ENCODE measurements at places on chromosomes 1 and 21.

DNA sequence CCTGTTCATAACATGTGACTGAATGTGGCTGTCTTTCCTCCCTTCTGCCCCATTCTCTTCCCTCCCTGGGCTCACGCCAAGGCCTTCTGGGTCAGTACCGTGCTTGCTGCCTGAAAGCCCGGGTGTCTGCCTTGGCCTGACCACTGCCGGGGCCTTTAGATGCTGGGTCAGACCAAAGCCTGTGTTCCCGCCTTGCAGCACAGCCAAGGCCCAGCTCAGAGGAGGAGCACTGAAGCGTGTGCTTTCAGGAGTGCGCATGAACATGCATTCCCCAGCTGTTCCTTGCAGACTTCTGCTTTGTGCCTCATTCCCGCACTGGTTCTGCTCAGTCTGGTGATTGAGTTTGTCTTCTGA is 27.0 kb upstream of the SARS1 start:
- DNase-seq, result no peak

DNA sequence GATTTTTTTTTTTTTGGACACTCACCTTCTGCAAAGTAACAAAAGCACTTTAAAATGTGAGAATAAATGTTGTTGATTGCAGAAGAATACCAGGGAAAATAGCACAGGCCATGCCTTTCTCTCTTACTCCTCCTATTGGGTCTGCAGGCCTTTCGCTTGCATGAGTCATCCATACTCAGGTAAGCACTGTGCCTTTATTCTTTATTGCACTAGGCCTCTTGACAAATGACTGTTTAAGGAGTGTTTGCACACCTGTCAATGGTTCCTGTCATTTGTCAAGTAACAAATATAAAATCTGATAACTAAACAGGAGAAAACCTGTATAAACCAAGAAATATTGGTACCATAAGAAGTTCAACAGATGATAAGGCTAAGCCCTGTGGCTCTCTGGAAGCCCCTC is 106.5 kb downstream of the RGS7 start:
- no peak for DNase-seq

DNA sequence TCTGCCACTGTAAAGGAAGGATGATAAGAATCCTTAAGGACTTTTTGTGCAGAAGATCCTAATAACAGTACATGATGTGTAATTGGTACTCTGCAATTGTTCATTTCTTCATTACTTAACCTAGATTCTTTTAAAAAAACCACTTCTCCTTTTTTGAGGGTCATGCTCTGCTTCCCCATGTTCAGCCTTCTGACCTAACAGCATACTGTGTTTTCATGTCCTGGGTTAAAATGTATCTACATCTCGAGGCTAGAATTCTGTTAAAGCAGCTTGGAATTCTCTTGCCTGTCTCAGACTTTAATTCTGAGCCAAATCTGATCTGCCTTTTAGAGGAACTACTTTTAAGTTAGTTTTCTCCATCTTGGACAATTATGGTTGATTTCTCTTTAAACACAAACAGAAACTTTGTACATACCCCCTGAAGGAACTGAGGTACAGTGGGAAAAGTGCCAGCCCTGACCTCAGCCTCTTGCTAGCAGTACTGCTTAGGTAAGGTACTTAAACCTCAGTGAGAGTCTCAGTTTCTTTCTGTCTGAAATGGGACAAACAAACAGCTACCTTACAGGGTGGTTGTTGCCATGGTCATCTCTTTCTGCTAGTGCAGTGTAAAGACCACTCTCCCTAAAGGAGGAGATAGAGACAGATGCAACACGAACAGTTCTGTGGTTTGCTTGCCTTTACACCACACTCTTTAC is 103.2 kb upstream of the DYNLT5 start:
- no peak for DNase-seq

- DNase-seq, result peak; percentile 63
These were observed 28.4 kb downstream of the TRIM11 start for GRCh38 chr1:228378090-228378872.

DNA sequence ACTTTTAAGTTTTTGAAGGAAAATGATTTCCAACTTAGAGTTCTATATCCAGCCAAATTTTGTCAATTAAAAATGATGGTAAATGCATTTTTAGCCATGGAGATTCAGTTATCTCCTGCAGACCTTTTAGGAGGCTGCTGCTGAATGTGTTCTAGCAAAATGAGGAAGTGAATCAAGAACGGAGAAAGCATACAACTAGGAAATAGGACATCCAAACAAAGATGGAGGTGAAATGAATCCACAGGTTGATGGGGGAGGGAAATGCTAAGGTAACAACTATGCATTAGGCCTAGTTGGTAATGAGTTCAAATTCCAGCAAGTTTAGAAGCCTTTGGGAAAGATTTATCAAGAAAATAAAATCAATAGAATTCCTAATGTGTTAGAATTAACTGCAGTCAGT is 80.5 kb downstream of the FNBP1L start:
- no peak for DNase-seq

DNA sequence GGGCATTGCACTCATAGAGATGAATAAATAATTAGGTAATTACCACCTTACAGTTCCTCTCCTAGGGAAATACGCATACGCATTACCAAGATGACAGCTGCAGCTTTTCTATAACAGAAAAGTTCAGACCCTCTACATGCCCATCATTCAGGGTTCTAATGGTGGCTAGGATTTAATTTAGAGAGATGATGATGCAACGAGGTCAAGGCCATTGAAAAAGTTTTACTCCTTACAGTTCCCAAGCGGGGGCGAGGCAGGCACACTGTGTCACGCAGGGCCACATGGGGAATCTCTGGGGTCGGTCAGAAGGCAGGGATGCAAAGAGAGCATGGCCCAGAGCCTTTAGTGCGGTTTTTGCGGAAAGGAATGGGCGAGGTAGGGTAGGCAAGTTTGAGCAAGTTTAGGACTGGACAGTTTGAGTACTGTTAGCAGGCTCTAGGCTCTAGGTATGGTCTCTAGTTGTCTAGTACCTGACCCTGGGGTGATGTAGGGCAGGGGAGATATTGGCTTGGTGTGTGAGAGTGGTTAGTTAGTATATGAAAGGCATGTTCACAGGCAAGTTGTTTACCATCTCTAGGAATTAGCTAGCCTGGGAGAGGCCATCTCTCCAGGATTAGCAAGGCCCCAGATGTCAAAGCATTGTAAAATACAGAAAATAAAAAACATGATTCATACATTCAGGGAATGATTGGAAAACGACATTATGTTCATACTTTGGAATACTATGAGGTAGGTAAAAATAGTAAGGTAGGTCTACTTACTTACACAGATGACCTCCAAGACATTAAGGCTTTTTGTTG is 29.6 kb upstream of the ID3 start:
- no peak for DNase-seq

GRCh38 chr1:23202263-23202749 is 15.0 kb downstream of the HTR1D start:
- no peak for DNase-seq

DNA sequence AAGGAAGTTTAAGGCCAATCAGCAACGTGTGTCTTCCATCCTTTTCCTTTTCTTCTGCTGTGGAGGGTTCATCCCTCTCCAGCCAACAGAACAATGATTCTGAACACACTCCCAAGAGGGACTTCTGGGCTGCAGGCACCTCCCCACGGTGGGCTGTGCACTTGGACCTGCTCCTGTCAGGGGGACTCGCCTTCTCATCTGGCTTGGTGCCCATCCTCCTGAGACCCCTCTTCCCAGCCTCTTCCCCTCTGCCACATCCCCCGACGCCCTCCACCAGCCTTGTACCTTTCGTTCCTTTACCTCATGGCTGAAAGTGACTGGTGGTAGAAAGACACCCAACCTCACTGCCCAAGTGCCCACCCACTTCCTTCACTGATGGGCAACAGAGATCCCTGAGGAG is 26.0 kb upstream of the SLAMF9 start:
- DNase-seq, result no peak

GRCh38 chr1:154352581-154353459 is 27.5 kb downstream of the ATP8B2 start:
- DNase-seq, result peak; percentile 39

GRCh38 chr21:33171616-33172169 is 58.0 kb upstream of the IFNAR2 start:
- no peak for DNase-seq

GRCh38 chr1:226976276-226976977 is 36.3 kb downstream of the COQ8A start:
- no peak for DNase-seq

GRCh38 chr1:33086384-33086850 is 5.5 kb downstream of the AZIN2 start:
- no peak for DNase-seq

- peak; percentile 38 for DNase-seq
These were observed 10.0 kb upstream of the AGPAT3 start for GRCh38 chr21:43854773-43855633.

- DNase-seq, result no peak
These were observed 251.4 kb upstream of the B3GALT2 start for GRCh38 chr1:193437785-193438184.

- DNase-seq, result no peak
These were observed 24.7 kb upstream of the LRRC47 start for GRCh38 chr1:3821004-3821403.

- peak; percentile 32 for DNase-seq
These were observed 705 bp downstream of the UROD start for GRCh38 chr1:45012639-45013278.

DNA sequence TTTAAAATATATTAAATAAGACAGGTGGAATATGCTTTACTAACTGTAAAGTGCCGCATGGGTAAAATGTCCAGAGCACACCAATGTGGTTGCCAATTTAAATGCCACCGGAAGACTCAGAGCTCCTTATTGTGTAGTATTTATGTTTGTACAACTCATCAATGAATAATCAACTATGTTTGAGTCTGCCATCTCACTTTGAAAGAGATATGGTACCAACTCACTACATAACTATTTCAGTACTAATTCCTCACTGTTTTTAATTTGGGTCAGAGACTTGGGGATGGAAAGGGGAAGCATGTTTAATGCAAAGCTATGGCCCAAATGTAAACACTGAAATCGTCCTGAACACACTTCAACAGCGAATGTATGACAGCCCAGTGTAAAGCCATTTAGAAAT is 144.8 kb downstream of the NR5A2 start:
- DNase-seq, result no peak

DNA sequence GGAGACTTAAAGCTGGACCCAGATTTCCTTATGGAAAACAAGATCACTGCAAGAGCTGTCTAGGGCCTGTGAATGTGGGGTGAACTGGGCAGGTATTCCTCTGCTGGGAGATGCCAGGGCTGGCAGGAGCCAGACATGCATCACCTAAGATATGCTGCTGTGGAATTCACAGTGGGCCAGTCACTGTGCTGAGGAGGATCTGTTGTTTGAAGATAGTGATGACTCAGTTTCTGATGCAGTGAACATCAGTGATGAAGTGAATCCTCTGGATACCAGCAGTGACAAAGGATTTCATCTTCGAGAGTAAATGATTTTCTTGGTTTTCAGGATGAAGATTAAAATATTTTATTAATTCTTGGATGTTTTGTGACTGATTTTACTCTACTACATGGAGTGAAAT is 29.9 kb upstream of the CAMSAP2 start:
- no peak for DNase-seq

GRCh38 chr1:156796340-156797097 is 20.1 kb downstream of the SH2D2A start:
- DNase-seq, result no peak

DNA sequence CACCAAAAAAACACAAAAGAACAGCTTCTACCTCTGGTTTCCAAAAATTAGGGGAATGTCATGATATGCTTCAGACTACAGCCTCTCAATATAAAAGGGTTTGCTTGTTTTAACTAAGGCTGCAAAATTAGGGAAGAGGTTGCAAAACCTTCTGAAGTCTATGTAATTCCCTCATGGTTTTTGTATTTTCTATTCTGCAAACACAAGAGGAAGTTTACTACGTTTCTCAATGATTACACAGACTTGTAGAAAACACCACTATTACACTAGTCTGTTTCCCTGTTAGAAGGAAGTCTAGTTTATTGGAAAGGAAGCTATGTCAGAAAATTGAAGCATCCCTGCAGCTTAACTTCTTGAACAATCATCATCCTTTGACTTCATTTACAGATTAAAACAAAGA is 229.7 kb upstream of the FMN2 start:
- DNase-seq, result no peak

- DNase-seq, result no peak
These were observed 137.5 kb downstream of the NOS1AP start for GRCh38 chr1:162206749-162207635.

DNA sequence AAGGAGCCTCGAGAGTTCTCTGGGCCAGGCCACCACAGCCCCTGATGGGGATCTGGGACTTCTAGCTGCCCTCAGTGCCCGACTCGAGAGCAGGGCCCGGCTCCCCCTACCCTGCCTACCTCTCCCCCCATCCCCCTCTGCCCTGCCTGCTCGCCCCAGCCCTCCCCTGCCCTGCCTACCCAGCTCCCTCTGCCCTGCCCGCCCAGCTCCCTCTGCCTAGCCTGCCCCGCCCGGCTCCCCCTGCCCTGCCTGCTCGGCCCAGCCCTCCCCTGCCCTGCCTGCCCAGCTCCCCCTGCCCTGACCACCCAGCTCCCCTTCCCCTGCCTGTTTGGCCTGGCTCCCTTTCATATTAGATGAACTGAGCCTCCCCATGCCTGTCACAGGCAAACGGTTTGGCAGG is 117.4 kb upstream of the TMEM51 start:
- DNase-seq, result no peak

- no peak for DNase-seq
These were observed 11.4 kb upstream of the CNR2 start for GRCh38 chr1:23924601-23925000.

DNA sequence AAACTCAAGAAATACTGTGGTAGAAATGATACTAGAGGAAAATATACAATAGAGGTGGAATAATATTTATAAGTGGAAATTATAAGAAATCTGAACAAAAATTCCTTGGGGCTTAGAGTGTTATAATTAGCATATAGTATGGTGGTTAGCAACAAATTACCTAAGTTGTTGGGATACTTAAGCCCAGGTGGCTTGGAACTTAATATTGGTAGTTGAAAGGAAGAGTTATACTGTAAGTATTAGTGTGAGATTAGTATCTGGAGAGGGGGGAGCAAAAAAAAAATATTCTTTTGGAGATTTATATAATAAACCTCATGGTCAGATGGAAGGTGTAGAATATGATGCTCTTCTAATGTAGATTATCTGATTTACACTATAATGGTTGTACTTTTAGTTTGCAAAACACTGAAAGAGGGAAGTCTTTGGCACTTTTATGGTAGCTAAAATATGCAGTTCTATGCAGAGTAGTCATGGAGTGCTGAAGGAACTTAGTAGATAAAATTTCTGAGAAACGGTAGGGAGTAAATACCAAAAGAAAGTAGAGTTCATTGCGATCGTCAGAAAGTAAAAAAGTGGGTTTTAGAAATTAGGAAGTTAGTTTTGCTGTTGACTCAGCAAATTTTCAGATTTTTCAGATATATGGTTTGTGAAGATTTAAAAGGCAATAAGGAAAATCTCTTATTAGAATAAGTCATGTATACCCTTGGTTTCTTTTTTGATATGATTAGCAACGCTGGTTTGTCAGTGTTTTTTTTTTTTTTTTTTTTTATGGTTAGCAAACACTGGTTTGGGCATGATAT is 45.7 kb downstream of the MTF2 start:
- no peak for DNase-seq

GRCh38 chr1:171805395-171806115 is 24.1 kb downstream of the METTL13 start:
- DNase-seq, result no peak

GRCh38 chr1:25731148-25731547 is 68.8 kb upstream of the SELENON start:
- no peak for DNase-seq

GRCh38 chr1:113088972-113089371 is 16.0 kb downstream of the LRIG2 start:
- no peak for DNase-seq

- DNase-seq, result no peak
These were observed at the start of gene RAB13 for GRCh38 chr1:153985941-153986761. Gene RAB13, minus strand, starts transcription at chr1:153986339. Its CDS starts 103 bp downstream, at chr1:153986236.

GRCh38 chr1:67700692-67701410 is 15.8 kb downstream of the GADD45A start:
- DNase-seq, result peak; percentile 2

Measured in activated T-cell treated with anti-CD3 and anti-CD28 coated beads for 48 hours (primary cell).